ENCODE measurements at places on chromosomes 12 and 14.

- ATAC-seq = no peak
Measured at GRCh38 chr12:68465227-68465626, 133.1 kb upstream of the MDM1 start.

DNA sequence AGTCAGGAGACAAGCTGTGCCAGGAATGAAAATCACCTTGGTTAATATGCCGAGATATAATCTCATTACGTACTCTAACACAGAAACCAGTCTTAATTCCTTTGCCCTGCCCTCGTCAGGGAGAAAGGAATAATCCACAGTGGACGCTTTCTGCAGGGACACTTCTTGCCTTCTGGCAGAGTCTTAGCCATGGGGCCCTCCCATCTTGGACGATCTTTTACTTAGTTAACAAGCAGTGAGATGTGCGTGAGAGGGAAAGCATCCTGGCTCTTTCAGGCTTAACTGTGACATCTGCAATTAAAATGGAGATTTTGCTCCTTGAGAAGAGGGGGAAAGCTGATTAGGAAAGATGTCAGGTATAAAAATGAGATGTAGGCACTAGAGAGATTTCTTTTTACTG is 246.4 kb downstream of the TMEM132C start:
- ATAC-seq = no peak

- ATAC-seq = no peak
Measured at GRCh38 chr12:98343002-98343567, 172.3 kb upstream of the TMPO start.

GRCh38 chr12:6532927-6533652 is 1.2 kb upstream of the GAPDH start:
- peak; percentile 32 for ATAC-seq

GRCh38 chr12:27975222-27976136 is 2.9 kb upstream of the PTHLH start:
- peak; percentile 27 for ATAC-seq

DNA sequence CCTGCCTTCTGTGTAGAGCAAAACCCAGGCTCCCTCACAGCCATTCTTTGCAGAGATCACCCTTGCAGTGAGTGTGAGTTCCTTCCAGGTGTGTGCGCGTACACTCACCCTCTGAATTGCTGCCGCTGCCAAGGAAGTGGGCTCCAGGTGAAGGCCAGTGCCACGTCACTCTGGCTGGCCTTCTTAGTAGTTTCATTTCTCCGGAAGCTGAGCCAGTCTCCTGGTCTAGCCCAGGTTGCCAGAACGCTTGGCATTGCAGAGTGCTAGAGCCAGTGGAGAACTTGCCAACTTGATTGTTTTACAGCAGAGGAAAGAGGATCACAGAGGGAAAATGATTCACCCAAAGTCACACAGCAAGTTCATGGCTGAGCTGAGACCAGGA is 11.0 kb downstream of the CBLN3 start:
- ATAC-seq = peak; percentile 14

DNA sequence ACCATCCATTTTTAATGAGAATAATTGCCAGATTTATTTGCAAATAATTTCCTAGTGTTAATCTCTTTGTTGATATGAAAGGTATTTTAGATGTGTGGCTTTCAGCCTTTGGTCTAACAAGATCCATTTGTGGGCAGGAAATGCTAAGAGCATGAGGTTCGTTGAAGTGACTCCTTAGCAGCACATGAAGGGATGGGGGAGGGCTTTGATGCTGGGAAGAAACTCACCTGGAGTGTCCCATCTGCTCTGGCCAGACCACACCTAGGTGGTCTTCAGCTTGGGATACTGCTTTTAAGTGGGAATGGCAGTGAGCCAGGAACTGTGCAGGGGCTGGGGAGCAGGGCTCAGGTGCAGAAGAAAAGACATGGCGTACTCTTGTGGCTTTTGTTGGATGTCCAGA is 13.6 kb downstream of the SFSWAP start:
- no peak for ATAC-seq

All from gastroesophageal sphincter (tissue), 4 donors.